ENCODE measurements at places on chromosomes 4 and X.

GRCh38 chr4:84648863-84649647 lies 66.1 kb downstream of the CDS1 start:
- DNase-seq: no peak

DNA sequence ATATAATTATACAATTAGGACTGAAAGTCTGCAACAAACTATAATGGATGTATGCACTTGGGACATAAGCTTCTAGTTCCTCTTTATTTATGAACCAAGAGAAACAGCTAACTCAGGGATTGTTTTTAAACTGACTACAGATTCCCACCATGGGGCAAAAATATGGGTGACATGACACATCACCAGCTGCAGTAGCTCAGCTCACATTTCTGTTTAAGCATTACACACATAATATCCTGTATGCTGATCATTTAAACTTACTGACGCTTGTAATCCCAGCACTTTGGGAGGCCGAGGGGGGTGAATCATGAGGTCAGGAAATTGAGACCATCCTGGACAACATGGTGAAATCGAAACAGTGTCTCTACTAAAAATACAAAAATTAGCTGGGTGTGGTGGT lies 11.5 kb downstream of the FGB start:
- no peak for DNase-seq

- DNase-seq: no peak
Measured at GRCh38 chr4:16212138-16212782, 14.0 kb downstream of the TAPT1 start.

GRCh38 chrX:32269866-32270265 lies 941.5 kb downstream of the DMD start:
- peak; percentile 3 for DNase-seq

DNA sequence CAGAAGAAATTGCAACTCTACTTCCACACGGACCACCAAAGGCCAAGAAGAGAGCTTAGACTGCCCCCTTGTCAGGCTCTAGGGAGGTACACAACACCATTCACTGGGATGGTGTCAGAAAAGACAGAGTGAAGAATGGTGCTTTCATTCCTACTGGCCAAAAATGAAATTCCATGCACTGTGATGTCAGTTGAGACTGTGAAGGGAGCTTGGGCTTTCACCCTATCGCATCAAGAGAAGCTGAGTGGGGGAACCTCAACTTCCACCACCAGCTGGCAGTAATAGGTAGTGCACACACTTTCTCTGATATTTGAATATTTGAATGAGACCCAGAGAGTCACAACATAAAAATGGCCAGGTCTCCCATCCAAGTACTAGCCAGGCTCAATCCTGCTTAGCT lies 65.9 kb downstream of the ZNF711 start:
- DNase-seq: no peak

DNA sequence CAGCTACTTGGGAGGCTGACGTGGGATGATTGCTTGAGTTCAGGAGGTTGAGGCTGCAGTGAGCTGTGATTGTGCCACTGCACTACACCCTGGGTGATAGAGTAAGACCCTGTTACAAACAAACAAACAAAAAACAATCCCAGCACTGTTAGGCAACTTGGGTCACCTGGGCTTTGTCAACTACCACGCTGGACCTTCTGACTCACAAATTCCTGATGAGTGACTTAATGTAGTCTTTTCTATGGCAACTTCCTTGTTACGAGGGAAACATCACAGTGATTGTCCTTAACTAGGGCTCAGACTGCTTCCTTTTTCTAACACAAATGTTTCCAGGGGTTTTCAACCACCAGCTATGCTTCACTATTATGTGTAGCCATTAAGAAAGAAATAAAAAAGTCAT lies 128.8 kb upstream of the GPC4 start:
- DNase-seq: no peak

- DNase-seq: no peak
Measured at GRCh38 chr4:165402375-165402774, 23.6 kb downstream of the CPE start.

DNA sequence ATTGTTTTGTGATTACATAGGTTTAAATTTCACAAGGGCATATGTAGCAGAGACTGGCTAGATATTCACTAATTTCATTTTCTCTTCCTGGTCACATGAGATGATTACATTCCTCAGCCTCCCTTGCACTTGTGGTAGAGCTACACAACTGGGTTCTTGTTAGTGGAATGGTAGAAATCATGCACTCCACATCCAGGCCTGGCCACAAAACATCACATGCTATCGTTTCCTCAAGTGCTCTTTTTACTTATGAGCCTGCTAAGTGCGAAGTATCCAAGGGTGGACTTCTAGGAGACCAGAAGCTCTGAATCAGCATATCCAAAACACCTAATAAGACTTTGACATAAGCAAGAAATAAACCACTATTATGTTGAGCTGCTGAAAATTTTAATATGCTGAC lies 26.4 kb upstream of the HPGDS start:
- no peak for DNase-seq

- peak; percentile 80 for DNase-seq
Measured at GRCh38 chr4:104494822-104495559, at the start of gene CXXC4. CXXC4 (minus strand) TSS chr4:104494894; CDS start chr4:104491802, 3,092 bp downstream.

DNA sequence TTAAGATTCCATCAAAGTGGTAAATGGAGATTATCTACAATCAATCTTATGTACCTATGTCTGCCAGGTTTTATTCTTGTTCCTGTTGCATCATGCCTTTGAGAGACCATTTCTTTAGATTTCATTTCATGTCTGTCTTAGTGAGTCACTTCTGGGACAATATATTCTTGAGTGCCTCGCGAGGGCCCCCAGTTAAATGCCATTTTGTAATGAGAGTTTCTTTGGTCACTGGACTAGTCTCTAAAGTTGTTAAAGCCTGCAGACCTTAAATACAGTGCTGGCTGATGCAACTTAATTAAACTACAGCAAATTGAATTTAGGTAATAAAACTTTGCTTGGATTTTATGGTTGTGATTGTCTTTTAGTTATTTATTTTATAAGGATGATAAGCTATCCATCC lies 87.2 kb upstream of the PITX2 start:
- DNase-seq: no peak

DNA sequence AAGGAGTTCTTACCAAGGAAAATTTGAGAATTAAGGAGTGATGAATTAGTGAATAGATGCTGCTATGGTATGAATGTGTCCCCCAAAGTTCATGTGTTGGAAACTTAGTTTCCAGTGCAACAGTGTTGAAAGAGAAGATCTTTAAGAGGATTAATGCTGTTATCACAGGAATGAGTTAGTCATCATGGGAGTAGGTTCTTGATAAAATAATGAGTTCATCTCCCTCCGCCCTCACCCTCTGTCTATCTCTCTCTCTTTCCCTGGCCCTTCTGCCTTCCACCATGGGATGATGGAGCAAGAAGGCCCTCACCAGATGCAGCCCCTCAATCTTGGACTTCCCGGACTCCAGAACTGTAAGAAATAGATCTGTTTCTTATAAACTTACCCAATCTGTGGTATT lies 38.3 kb upstream of the KLHL8 start:
- no peak for DNase-seq

GRCh38 chrX:153821066-153821465 lies 9.3 kb downstream of the PDZD4 start:
- no peak for DNase-seq

DNA sequence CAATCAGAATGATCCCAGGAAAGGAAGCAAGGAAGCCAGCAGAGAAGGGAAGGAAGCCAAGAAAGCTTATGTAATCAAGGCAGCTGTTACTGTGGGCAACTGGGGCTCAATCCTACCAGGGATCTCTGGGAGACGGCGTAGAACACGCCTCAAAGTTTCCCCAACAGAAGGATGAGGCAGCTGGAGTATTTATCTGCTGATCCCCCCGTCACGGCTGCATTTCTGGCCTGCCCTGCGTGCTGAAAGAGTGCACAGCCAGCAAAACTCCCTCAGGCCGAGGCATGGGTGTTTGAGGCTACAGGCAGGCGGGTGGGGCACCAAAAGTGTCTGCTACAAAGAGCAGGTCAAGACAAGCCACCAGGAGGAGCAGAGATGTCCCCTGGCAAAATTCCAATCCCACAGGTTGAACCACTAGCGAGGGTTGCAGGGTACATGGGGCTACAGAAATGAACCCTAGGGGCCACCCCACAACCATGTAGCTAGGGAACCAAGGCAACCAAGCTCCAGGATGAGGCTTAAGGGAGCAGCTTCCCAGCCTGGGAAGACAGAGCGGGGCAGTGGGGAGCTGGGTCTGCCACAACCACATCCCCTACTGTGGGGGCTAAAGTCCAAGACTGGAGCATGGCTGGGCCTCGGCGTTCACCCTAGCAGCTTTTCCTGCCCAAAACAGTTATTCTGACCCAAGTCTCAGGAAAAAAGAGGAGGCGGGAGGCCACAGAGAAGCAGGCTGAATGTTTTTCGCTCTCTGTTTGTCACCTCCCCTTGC lies 113.4 kb downstream of the BCOR start:
- DNase-seq: no peak

DNA sequence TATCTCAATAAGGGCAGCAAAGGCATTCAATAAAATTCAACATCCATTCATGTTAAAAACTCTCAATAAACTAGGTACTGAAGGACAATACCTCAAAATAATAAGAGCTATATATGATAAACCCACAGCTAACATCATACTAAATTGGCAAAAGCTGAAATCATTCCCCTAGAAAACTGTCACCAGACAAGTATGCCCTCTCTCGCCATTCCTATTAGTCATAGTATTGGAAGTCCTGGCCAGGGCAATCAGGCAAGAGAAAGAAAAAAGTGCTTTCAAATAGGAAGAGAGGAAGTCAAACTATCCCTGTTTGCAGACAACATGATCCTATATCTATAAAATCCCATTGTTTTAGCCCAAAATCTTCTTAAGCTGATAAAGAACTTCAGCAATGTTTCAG lies 116.8 kb downstream of the TENT5D start:
- DNase-seq: no peak

- no peak for DNase-seq
Measured at GRCh38 chrX:152155766-152156310, 17.5 kb upstream of the MAGEA10 start.

DNA sequence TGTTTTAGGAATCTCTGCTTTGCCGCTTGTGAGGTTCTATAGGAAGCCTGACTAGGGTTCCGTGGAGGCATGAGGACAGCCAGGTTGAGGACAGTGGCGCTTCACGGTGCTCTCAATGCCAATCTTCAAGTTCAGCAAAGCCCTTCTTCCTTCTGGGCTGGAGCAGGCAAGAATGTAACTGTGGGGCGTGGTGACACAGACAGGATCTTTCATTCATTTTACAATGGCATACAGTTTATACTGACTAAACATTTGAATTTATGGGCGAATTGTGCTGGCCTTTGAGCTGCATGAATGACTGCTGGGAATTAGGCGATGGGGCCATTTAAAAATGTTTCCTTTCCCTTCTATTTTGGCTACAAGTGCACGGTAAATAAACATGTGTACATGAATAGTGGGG lies 2.9 kb upstream of the NHS start:
- no peak for DNase-seq

DNA sequence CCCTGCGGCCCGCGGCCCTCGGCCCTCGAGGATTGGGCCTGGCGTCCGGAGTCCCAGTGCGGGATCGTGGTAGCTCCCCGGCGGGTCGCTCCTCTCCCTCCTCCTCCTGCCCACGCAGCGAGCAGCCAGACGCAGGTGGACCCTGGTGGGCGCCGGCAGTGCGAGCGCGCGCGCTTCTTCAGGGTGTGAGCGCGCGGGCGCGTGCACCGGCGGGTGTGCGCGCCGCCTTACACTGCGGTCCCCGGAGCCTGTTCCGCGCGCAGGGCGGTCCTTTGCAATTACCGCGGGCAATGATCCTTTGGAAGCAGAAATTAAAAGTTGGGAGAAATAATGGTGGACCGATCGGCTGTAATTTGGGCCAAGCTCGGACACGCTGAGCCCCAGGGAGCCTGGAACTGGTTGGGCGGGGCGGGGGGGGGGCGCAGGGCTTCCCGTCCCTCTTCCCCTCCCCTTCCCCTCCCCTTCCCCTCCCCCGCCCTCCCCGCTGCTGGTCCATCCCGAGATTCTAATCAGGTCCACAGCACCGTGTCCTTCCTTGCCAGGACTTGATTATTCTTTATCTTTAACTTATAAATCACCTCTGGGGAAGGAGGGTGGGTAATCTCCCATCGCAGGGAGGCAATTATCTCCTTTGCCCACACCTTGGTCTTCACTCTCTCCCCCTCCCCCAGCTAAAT lies 1.6 kb upstream of the NKX1-1 start:
- DNase-seq: no peak

DNA sequence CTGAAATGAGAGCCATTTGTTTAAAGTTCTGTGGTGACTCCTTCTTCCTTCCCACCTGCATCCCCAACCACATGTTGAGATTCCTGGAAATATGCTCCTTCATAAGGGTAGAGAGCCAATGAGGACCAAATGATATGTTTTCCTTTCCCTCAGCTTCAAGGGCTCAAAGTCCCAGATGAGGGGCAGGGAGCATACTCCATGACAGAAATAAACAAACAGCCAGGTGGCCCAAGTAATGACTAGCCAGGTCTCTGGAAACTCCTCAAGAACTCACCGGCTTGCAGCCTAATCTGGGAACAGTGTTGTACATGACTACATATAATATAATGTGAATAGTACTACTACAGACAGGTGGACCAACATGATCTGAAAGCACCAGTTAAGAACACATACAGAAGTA lies 392.3 kb downstream of the PACRGL start:
- DNase-seq: no peak

- DNase-seq: no peak
Measured at GRCh38 chr4:73404042-73404441, at the start of gene ALB. ALB (plus strand) TSS chr4:73404287; CDS start chr4:73404328, 41 bp downstream.

DNA sequence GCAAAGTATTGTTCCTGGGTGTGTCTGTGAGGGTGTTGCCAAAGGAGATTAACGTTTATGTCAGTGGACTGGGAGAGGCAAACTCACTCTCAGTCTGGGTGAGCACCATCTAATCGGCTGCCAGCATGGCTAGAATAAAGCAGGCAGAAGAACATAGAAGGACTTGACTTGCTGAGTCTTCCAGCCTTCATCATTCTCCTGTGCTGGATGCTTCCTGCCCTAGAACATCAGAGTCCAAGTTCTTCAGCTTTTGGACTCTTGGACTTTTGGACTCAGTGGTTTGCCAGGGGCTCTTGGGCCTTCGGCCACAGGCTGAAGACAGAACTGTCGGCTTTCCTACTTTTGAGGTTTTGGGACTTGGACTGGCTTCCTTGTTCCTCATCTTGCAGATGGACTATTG lies 15.3 kb upstream of the ENPP6 start:
- no peak for DNase-seq

GRCh38 chr4:82802911-82803310 lies 4.3 kb upstream of the SCD5 start:
- DNase-seq: no peak

GRCh38 chrX:53594354-53594753 lies 92.2 kb downstream of the HUWE1 start:
- DNase-seq: no peak

- no peak for DNase-seq
Measured at GRCh38 chr4:140450352-140450751, 22.9 kb upstream of the CLGN start.

- DNase-seq: no peak
Measured at GRCh38 chr4:54554339-54554990, 103.3 kb upstream of the KIT start.
